Progenitor cell of endocrine pancreas (in vitro differentiated cells): ENCODE measurements at places on chromosomes 3 and 15.

DNA sequence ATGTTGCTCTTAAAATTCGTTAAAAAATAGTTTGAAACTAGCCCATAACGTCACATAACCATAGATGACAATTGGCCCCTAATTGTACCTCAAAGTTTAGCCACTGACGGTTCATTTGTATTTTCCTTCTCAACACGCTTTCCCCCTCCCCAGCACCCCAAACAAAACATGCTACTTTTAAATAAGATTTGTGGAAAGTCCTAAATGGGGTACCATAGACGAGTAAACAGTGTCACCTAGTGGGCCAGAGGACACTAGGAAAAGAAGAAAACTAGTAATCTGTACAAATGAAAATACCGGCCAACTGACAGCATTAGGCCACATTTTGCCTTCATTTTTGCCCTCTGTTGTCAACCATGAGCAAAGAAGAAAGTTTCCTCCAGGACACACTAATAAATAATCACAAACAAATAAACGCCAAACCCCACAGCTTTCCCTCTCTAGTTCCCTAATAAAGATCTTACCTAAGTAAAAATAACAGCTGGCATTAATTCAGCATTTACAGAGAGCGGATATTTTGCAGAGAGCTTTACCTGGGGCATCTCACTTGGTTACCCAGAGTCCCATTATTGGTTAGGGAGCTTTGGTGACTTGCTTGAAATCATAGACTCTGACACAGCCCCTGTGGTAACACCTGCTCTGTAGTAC is 175.1 kb upstream of the ATP11B start:
- no peak for DNase-seq

DNA sequence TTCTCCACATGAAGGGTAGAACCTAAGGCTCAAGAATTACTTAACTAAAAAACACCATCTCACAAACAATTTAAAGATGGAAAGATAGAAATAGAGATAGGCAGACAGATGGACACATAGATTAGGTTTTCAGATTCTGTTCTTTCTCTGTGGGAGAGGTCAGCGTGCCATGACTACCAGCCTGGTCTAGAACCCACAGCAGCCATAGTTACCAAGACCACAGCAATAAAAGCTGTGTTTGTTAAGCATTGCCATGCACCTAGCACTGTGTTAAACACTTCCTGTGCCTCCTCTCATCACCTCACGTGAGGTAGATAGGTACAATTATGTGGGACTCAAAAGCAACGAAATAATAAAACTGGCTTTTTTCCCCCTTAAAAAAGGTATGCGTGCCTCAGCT is 83.1 kb upstream of the TSEN2 start:
- no peak for DNase-seq

GRCh38 chr3:186417791-186418190 is 55.8 kb upstream of the DGKG start:
- DNase-seq = no peak

DNA sequence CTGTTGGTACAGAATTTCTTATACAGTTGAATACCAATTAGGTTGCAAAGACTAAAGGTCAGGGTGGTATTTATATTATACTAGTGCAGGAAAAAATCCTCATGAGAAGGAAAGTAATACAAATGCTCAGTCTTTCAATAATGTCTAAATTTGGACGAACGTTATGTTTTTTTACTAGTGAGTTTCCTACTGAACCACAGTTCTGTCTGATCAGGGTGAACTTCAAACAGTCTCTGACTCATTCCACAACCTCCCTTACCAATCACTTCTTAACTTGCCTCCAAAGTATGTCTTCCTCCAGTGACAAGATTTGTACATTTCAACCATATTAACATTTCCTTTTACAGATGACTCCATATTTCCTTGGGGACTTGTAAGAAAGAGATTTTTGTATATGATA is 3.4 kb downstream of the TMEM212 start:
- DNase-seq = no peak

GRCh38 chr15:68794863-68795262 is 25.8 kb downstream of the ANP32A start:
- no peak for DNase-seq
